Stimulated activated CD4-positive, alpha-beta T cell treated with anti-CD3 and anti-CD28 coated beads, Interleukin-1b, Interleukin-23, amount 100 ng/mL, for 1 hour (primary cell): ENCODE measurements at places on chromosomes 3 and 15.

DNA sequence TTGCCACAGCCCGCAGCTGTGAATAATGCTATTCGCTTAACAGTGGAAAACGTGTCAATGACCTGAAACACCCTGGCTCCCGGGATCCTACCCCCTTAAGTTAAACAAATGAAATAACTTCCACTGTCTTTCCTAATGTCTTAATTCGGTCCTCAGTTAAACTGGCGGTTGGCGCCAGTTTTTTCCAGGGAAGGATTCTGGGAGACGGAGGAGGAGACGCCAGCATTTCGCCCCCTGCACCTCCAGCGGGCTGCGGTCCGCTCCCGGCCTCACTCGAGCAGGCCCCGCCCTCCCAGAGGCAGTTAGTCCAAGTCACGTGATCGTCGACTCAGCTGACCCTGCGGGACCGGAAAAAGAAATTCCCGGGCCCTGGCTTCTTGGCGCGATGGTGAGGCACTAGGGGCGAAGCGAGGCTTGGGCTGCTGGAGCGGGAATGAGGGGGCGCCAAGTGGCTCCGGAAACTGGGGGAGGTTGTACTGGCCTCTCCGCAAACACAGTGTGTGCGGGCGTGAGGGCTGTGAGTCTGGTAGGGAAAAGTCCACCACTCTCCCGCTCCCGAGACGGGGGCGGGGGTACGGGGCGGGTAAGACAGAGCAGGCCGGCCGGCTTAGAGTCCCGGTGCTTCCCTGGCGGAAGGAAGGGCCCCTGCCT lies at the start of gene COMMD4:
Gene COMMD4, plus strand, starts transcription at position 359 of the 651 bp plus-strand sequence. Its CDS starts 27 bp downstream, at position 386.
- DNase-seq: peak; percentile 68

GRCh38 chr15:98503970-98504369 lies 144.4 kb upstream of the IGF1R start:
- no peak for DNase-seq

- no peak for DNase-seq
These were observed 87.9 kb downstream of the DNAJB8 start for GRCh38 chr3:128378631-128379347.

DNA sequence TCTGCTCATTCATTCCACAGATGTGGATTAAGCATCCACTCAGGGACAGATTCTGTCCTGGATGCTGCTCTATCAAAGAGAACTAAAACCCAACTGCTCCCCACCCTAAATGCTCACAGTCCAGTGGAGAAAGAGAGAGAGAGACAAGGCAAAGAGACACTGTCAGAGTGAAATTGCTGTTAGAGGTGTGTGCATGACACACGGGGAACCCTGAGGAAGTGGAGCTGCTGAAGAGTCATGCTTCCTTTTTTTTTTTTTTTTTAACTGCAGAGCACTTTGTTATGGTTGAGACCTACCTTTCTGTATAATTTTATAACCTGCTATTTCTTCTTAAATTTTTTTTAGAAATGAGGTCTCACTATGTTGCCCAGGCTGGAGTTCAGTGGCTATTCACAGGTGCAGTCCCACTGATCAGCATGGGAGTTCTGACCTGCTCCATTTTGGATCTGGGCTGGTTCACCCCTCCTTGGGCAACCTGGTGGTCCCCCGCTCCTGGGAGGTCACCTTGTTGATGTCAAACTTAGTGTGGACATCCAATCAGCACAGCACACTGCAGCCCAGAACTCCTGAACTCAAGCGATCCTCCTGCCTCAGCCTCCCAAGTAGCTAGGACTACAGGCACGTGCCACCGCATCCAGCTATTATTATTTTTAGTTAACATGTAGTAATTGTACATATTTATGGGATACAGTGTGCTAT lies 18.2 kb upstream of the PSTPIP1 start:
- no peak for DNase-seq

GRCh38 chr3:25540273-25540672 lies 112.2 kb downstream of the RARB start:
- DNase-seq: no peak

DNA sequence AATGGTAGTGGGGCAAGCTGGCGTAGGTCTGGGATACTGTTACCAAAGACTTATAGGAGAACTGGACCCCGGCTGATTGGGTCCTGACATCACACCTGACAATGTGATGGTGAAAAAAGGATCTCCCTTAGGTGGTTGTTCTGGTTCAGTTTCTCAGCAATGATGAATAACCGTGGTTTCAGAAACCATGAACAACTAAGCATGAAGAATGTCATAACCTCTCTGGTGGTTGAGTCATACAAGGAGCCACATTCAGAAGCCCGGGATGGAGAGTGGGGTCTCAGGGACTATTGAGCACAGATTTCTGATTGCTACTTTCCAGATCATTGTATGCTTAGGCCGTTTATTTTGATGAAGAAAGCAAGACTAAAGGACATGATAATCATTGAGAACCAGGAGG lies 17.4 kb downstream of the GPR160 start:
- no peak for DNase-seq

DNA sequence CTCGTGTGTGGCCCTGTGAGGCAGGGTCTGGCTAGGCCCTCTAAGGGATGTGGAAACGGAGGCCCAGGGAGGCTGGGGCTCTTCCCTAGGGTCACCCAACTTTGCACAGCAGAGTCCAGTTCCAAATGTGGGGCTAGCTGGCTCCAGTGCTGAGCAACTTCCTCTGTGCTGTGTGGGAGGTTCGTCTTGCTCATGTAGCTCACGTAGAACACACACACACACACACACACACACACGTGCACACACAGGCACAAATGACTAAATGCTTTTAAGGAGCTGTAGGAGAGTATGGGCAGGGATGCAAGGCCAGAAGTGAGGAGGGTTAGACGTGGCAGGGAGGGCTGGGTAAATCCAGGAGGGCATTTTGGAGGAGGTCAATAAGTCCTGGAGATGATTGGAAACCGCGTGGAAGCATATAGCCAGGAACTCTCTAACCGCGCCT lies 213.8 kb downstream of the RPLP1 start:
- no peak for DNase-seq
